ENCODE measurements at places on chromosomes 12 and 14.

DNA sequence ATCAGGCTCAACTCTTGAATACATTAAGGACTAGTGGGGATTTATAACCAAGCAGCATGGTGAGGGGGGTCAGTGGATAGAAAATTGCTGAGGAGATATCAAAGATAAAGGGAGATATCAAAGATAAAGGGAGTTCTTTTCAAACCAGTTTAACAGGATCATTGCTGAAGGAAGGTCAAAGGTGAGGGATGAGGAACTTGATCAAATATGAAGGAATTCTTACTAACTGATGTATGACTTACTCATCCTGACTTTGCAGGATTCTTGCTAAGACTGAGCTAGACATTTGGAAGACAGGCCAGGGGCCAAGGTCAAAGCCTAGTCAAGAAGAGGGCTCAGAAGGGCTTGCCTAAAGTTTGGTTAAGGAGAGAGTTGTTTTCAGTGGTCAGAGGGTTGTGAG is 4.8 kb downstream of the ABHD4 start:
- no peak for DNase-seq

GRCh38 chr12:106831699-106832098 is 57.2 kb downstream of the RIC8B start:
- no peak for DNase-seq

GRCh38 chr12:4221258-4221620 is 52.3 kb upstream of the CCND2 start:
- DNase-seq, result no peak

DNA sequence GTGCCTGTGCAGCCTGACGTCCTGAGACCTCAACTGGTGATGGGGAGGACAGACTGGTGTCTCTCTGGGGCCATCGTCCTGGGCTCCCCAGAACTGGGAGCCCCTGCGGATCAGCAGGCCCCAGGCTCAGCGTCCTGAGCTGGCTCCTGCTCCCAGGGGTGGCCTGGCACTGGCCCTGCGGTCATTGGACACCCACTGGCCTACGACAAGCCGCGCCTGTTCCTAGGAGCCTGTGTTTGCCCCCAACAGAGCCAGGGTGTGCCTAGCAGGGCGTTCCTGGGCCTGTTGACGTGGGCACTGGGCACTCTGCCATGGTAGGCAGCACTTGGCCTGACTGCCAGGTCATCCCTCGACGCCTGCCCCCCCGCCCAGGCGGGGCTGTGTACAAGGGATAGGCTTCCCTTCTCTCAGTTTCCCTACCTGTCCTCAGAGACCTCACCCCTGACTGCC is 8.4 kb downstream of the ADSS1 start:
- DNase-seq, result no peak

GRCh38 chr12:59398164-59398563 is 197.7 kb upstream of the SLC16A7 start:
- no peak for DNase-seq

DNA sequence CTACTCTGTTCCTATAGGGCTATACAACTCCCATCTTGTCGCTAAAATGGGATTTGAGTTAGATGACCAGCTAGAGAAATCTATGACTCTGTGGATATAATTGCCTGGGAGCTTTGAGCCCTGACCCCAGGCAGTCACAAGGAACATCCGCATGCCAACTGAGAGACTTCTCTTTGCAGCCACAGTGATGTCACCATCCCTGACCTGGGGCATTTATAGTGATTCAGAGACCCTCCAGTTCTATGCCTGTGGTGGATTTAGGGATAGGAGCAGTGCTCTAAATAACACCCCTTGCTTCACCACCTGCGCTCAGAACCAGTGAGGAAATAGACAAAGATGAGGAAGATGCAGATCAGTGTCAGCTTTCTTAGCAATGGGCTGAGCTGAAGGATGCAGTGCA is 86.2 kb downstream of the RIN3 start:
- DNase-seq, result no peak

DNA sequence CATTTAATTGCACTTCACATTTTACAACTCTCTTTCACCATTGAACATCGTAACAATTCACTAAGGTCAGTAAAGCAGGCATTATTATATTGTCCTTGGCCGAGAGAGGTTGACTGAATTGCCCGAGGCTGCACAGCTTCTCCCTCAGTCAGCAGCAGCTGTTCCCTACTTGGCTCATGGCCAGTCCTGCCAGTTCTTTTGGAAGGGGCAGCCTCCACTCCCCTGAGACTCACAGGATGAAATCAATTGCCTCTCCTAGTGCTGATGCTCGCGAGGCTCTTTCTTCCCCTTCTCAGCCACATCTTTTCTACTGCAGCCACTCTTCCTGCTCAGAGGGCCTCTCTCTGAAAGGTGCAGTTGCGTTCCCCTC is 79.9 kb upstream of the KCNA1 start:
- DNase-seq, result no peak

GRCh38 chr12:131001493-131001892 is 47.8 kb downstream of the ADGRD1 start:
- DNase-seq, result no peak

- DNase-seq, result no peak
Observed at GRCh38 chr14:55281316-55281839, 10.2 kb downstream of the FBXO34 start.

DNA sequence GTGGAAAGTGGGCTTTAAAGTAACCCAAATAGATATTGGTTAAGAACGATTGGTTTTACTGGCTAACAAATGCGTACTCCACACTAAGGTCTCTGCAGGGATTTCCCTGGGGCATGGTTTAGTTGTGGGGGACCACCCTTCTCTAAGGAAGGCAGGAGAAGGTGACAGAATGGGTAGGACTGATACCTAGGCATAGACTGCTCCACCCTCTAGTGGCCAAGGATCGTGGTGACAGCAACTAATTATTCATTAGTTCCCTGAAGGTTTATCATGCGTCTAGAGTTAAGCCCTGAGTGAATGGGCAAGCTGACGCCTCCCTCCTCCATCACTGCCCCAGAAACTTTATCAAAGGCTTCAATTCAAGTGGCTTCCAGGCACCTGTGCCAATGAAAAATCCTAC is 9.1 kb downstream of the FAM181A start:
- no peak for DNase-seq

DNA sequence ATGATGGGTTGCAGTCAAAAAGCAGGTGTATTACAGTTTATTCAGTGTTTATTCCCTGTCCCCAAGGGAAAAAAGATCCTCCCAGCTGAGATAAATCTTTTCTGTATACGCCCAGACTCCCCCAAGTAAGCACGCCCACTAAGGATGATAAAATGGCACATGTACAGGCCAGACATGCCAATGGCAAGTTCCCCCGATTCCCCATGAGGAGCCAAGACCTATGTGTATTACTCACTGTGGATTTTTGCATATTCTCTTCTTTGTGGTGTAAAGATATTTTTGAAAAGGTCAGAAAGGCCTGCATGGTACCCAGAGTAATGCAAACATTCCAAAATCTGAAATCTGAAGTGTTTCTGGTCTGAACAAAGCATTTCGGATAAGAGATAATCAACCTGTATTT is 22.2 kb downstream of the NR2C1 start:
- DNase-seq, result no peak

DNA sequence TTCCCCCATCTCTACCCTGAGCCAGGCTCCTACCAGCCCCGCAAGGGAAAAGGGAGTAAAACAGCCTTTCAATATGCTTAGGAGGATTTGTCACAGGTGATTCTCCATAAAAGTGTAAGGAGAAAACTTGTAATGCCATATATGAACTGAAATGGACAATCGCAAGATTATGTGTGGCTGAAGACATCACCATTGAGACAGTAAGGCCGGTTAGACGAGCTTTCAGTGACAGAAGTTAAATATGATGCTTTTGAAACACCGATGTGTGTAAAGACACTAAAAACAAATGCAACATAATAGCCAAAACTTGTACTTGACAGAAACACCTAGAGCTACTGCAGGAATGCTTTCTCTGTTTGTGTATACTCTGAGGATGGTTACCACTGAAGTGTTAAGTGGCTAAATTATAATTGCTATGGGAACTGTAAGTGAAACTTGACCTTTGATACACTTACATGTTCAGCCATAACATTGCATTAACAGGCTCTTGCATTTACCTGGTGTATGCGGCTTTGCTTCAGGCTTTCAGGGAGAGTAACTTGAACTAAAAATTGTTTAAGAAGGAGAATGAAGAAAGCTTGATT is 42.3 kb downstream of the FAR2 start:
- DNase-seq, result no peak

GRCh38 chr12:82708061-82708879 is 21.6 kb downstream of the TMTC2 start:
- no peak for DNase-seq

GRCh38 chr12:4440187-4440941 is 5.3 kb downstream of the FGF6 start:
- DNase-seq, result no peak

- peak; percentile 33 for DNase-seq
Observed at GRCh38 chr14:67166450-67166853, 22.8 kb upstream of the GARIN2 start.

DNA sequence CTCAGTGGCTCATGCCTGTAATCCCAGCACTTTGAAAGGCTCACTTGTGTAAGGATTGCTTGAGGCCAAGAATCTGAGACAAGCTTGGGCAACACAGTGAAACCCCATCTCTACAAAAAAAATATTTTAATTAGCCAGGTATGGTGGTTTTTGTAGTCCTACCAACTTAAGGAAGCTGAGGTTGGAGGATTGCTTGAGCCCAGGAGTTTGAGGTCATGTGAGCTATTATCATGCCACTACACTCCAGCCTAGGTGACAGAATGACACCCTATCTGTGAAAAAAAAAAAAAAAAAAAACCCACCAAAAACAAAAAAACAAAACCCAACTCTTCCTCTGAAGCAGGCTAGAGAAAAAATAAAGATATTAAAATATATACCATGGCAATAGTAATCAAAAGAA is 41.2 kb downstream of the TMEM116 start:
- DNase-seq, result peak; percentile 37

- no peak for DNase-seq
Observed at GRCh38 chr14:50366115-50366514, 30.6 kb downstream of the CDKL1 start.

GRCh38 chr12:107622001-107622400 is 63.6 kb upstream of the PWP1 start:
- DNase-seq, result no peak

GRCh38 chr14:96162741-96163140 is 41.9 kb upstream of the BDKRB2 start:
- DNase-seq, result no peak

DNA sequence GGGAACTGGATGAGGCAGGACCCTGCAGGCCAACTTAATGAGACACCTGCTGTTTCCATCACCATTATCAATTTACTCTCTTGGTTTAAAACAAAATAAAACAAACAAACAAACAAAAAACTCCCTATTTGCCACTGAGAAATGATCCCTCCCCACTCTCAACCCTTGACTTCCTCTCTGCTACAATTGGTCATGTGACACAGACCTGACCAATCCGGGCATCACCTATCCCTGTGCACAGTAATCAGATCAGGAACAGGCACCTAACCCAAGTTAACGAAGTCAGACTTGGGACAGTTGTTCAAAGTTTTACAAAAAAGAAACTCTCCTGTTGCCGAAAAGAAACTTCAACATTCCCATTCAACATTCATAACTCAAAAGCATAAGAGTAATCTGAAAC is 58.4 kb downstream of the NELL2 start:
- no peak for DNase-seq

DNA sequence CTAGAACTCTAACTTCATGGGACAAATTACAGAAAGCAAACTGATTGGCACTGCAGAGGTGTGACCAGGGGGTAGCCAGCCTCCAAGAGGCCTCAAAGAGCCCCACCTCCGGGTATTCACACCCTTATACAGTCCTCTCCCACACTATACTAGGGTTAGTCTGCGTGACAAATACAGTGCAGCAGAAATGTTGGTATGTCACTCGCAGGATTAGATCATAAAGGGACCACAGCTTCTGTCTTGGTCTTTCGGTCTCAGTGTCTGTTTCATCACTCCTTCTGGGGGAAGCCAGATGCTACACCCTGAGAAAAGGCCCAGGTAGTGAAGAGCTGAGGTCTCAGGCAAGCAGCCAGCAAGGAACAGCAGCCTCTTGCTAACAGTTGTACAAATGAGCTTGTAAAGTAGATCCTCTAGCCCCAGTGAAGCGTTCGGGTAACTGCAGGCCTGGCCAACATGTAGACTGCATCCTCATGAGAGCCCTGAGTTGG is 68.9 kb upstream of the SAV1 start:
- DNase-seq, result peak; percentile 44

DNA sequence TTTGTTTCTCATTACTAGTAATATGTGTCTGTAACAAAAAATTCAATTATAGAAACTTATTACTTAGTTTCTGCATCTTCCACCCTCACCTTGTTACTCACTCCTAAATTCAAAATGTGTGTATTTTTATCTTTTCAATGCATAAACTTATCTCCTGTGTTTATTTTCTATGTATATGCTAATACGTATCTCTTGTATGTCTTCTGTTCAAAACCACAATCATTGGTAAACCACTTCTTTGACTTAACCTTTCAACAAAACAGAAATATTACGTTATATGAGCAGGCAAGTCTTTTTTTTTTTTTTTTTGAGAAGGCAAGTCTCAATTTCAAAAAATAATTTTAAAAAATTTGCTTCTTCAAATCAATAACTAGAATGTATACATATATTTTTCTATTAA is 39.2 kb upstream of the RPH3A start:
- DNase-seq, result no peak

GRCh38 chr14:103546652-103547454 is 15.6 kb downstream of the BAG5 start:
- DNase-seq, result peak; percentile 66

DNA sequence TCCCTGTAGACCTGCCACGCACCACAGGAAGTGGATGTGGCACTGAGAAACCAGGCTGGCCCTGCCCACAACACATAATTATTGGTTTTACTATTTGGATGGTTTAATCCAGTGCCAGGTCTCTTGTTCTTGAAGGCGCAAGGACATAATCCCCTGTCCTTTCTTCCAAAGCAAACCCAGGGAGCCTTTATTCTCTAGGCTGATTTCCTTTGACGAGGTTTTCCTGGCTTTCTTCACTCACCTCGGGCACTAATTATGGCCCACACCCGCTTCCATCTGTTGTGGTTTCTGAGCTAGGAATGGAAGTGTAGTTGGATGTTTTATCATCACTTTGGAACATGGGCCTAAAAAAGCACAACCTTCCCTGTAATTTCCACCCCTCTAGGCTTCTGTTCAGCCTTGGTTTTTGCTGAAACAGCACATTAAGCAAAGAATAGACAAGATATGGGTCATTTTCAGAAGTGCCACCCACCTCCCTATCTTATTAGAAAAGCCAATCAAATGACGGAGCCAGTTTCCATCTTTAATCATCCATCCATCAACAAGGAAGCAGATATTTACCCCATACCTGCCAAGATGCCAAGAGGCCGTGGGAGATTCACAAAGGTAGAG is 73.9 kb downstream of the PPP1R36 start:
- no peak for DNase-seq

GRCh38 chr12:14260011-14260993 is 105.2 kb upstream of the ATF7IP start:
- DNase-seq, result no peak

- no peak for DNase-seq
Observed at GRCh38 chr12:13220838-13221237, 24.3 kb downstream of the EMP1 start.
